ENCODE measurements at places on chromosomes 6 and 20.
A peak's percentile ranks its signal among the peaks of the same experiment; 100 is the strongest.

GRCh38 chr6:25388776-25389175 is 109.6 kb downstream of the CARMIL1 start:
- DNase-seq = no peak

GRCh38 chr6:120230008-120230407 is 880.4 kb upstream of the MAN1A1 start:
- DNase-seq = no peak

- DNase-seq = peak; percentile 57
Measured at GRCh38 chr6:127869772-127870404, 31.0 kb downstream of the THEMIS start.

- no peak for DNase-seq
Measured at GRCh38 chr6:77633471-77633870, 19.4 kb upstream of the MEI4 start.

DNA sequence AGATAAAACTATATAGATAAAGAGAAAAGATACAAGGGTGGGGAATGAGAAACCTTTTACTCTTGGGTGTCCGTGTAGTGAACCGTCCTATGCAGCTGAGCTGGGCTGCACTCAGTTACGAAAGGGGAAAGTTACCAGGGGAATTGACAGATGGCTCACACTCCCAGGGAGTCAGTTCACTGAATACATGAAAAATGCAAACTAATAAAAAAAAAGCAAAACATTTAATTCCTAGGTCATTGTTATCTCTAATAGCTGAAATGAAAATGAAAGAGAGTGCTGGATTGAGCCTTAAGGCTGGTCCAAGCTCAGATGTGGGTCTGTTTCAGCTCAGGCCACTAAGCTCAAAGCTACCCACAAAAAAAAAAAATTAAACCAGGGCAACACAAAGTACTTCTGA is 138.0 kb downstream of the THBS2 start:
- DNase-seq = no peak

DNA sequence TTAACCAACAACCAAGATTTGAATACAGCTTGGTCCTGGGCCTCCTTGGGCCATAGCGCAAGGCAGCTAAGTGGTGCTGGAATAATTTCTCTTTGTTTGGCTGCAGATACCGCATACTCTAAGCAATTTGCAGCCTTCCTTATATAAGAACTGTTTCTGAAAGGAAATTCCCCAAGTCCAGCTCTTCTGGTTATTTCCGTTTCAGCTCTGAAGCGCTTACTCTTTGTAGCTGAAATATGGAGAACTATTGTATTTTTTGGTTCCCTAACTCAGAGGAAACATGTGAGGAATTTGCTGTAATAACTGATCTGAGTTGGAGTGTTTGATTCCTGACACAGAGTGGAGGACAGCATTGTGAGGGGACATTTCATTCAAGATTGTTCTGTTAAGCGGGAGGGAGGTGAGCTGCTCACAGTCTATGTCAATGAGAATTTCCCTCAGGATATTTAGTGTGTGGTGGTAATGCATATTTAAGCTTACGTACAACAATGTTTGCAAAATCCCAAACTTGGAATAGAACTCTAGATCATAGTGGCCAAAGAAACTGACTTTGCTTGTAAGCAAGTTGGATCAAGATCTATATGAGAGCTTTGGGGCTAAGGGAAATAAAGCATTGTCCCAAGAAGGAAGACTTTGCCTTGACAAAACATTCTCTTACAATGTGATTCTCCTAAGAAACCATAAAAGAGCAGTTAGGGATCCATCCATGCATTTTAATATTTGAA is 576.6 kb upstream of the FLRT3 start:
- no peak for DNase-seq

DNA sequence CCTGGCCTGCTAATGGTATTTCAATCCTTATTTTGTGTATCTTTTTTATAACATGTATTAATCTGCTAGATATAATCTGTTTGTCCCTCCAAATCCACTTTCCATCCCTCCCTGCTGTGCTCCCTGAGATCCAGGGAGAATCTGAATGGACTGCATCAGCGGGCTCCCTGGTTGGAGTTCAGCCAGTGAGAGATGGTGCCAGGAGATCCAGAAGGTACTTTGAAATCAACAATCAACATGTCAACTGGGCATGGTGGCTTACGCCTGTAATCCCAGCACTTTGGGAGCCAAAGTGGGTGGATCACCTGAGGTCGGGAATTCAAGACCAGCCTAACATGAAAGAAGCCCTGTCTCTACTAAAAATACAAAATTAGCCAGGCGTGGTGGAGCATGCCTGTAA is 4.4 kb downstream of the ATF6B start:
- no peak for DNase-seq

- DNase-seq = no peak
Measured at GRCh38 chr20:24158281-24158680, 169.7 kb upstream of the GGTLC1 start.

DNA sequence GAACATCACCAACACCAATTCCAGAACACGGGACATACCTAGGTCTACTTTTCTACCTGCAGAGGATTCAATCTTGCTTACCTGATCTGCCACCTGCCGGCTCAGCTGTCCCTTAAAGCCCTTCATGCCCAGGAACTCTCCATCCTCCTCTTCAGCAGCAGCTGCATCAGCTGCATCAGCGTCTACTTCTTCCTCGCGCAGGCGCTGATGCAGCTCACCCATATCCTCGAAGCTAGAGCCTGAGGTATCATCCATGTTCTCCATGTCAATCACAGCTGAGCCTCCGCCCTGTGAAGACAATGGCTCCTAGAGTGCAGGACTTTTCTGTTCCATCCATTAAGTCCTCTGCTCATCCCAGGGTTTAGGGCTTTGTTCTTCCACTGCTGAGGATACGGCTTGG is 918 bp downstream of the YIPF3 start:
- DNase-seq = peak; percentile 15

GRCh38 chr6:125233202-125233601 is 68.6 kb downstream of the HDDC2 start:
- no peak for DNase-seq

DNA sequence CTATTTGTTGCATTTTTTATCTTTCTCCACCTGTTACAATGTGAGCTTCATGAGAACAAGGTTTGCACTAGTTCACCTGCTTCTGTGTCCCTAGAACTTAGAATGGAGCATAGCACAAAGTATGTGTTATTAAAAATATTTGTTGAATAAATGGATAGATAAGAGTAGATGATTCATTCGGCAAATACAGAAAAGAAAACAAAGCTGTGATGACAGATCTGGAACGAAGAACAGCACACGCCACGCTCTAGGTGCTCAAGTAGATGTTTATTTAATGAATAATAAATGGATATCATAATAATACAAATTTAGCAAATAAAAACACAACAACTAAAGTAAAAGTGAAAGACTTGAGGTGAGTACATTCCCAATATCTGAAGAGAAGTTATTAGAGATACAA is 273.1 kb downstream of the HAO1 start:
- DNase-seq = no peak
